Cardiac fibroblast (primary cell): ENCODE measurements at places on chromosomes 5 and 9.
A peak's percentile ranks its signal among the peaks of the same experiment; 100 is the strongest.

GRCh38 chr5:63400079-63400478 is 562.2 kb downstream of the HTR1A start:
- no peak for DNase-seq

DNA sequence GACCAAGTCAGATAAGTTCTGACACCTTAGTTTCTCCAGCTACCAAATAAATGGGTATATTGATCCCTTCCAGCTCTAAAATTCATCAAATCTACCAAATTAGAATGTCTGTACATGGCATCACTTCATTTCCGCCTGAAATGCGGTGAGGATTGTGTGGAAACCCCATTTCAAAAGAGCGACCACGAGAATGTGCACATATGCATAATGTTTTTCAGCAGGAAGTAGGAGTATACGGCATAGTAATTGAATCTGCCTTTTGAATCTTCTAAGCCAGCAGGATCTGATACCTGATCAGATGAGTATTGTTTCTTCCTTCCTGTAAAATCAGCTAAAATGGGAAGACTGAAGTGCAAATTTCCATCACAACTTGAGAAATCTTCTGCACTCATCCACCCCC is 418.6 kb downstream of the TMEM38B start:
- no peak for DNase-seq

DNA sequence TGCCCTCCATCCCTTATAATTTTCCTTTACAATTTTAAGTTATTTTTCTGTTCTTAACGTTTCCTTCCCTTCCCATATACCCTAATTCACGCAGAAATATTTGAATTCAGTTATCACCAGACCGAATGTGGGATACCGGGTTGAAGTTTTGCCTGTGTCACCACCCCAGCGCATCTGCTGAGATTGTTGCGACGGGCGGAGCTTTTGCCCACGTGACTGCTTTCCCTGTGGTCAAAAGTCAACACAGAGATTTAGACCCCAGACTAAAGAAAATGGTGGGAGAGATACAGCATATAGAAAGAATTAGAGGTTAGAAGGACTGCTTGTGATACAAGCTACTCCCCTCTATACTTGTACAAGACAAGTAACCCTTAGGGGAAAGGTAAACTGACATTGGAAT is 326.4 kb upstream of the CTNND2 start:
- no peak for DNase-seq

DNA sequence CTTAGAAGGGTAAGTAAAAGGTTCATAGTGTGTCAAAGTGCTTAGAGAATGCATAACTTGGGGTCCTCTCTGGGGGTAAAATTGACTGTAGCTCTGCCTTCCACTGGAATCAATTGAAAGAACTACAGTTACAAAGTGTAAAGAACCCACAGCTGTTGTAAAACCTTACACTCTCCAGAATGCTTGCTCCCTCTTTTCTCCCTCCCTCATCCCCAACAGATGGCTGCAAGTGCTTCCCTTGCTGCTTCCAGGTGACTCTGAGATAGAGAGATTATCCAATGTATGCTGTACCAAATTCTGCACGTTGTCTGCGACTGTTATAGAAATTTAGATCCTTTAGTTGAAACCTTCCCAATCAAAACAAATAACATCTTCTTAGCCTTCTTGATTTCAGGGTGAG is 126.0 kb downstream of the STK32A start:
- DNase-seq = no peak

- DNase-seq = peak; percentile 32
Observed at GRCh38 chr5:14364096-14364495, 217.5 kb upstream of the OTULINL start.

DNA sequence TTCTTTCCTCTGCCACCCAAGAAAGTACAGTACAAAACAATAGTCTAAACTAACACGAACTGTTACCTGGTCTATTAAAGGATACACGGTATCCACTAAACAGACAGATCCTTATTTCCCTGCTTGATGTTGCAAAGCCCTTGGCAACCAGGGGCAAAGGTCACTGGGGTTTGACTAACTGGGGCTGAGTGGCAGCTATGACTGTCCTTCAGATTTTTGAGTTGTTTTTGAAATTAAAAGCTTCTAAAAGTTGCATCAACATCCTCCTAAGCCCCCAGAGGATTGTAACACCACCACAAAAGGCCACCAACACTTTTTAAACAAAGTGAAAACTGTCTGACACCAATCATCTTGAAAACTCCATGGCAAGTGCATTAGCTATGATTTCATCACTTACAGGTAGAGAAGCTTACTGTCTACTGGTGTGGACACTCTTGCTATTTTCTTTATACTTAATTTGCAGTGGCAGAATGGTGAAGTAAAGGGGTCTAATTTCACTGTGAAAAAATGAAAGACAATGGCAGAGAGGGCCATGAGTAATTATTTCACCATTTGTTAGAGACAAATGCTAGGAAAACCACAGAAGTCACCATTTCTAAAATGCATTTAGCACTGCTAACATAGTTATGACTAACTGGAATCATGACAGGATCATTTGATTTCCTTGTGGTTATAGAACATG is 292.4 kb downstream of the EFNA5 start:
- no peak for DNase-seq

DNA sequence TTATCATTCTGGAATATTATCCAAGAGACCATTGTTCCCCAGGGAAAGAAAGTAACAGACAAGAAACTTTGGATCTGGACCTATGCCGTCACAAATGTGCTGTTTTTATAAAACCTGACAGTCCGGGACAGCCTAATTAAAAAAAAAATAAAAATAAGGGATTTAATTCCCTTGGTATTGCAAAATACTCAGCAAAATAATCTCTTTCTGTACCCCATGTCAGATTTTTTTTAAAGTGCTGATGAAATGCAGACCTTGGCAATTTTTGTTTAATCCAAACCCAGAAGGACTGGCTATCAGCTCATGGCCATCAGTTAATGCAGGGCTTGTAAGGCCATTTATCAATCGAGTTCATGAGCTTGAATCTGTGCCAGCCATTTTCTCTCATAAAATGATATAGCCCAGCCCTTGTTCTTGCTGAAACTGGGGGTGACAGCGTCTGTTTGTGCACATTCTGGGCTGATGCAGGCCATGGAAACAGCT is 162.7 kb upstream of the S1PR3 start:
- peak; percentile 71 for DNase-seq

GRCh38 chr5:135937245-135937911 is 17.4 kb downstream of the LECT2 start:
- no peak for DNase-seq

DNA sequence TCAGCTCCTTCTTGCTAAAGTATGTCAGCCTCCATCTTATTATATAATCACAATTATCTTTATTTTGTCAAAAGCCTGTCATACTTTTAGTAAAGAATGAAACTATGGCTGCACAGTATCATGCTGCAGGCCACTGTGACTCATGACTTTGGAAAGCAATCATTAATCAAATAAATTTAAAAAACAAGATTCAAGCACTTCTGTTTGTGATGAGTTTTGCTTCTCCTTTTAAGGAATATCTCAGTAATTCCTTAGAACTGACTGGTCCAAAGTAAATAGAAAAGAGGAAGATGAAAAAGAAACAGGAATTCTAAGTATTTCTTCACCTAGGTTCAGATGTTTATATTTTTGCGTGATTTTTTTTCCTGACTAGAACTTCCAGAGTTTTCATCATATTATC is 83.1 kb downstream of the EDIL3 start:
- DNase-seq = peak; percentile 49

GRCh38 chr9:108786901-108787689 is 68.7 kb downstream of the ACTL7B start:
- peak; percentile 18 for DNase-seq

DNA sequence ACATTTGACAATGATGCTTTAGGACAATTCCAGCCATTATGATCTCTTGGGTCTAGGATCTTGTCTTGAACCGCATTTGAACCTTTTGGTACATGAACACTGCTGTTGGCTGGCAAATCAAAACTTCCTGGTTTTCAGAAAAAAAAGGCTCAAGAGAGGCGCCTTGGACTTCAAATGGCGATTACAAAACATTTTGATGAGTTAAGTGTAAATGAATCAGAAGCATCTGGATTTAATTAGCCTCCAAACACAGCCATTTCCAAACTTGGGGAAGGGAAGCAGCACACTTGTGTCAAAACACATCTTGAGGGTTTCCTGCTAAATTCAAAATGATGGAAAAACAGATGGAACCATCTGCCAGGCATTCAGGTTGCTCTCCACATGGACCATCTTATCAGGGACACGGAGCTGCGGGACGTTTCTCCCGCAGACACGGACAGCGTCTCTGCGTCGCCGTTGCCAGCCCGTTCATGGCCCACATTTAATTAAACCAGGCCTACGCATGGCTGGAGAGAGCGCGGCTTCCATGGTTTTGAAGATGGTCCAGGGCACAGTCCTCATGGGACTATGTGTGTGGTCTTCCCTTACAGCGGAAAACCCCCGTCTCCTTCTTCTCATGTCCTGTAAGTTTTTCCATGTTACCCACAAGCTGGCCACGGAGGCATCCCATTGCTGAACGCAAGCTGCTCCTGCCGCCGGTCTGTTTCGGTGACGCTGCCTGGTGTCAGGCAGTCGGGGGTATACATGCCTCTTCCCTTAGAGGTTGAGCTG is 55.8 kb upstream of the PTCH1 start:
- DNase-seq = peak; percentile 10

DNA sequence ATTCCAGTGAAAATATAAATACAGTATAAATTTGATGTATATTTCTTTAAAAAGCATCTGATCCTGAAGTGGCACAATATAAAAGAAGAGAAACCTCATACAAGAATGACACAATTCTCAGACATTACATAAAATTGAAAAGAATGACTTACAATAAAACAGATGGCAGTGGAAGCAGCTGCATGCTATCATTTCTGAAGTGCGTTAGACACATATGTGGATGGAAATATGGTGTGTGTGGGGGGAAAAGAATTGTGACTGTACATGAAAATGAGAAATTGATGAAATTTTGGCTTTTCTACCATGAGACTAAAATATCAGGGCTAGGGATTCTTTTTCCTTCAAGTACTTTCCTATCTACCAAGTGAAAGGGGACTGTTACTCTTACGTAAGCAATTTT is 45.9 kb upstream of the CDH18 start:
- DNase-seq = no peak

DNA sequence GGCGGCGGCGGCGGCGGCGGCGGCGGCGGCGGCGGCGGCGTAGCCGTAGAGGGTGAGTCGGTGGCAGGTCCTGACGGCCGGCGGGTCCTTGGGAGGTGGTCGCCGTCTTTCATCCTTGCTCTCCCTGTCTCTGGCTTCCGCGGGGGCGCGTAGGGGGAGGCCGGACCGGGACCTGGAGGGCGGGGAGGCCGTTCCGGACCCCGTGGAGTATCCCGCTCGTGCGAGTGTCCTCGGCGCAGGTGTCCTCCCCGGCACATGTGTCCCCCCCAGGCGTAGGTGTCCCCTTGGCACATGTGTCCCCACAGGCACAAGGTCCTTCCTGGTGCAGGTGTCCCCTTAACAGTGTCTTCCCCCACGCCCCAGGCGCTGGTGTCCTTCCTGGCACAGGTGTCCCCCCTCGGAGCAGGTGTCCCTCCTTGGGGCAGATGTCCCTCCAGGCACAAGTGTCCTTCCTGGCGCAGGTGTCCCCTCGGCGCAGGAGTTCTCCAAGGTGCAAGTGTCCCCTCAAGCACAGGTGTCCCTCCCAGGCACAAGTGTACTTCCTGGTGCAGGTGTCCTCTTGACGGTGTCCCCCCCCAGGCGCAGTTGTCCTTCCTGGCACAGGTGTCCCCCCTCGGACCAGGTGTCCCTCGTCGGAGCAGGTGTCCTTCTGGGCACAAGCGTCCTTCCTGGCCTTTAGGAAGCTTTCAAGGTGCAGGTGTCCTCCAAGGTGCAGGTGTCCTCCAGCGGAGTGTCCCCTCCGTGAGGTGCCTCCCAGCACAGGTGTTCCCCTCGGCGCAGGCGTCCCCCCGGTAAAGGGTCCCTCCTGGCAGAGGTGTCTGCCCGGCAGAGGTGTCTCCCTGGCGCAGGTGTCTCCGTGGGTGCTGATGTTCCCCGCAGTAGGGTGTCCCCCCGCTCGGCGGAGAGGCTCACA is 519 bp downstream of the EXOC3 start:
- DNase-seq = no peak

DNA sequence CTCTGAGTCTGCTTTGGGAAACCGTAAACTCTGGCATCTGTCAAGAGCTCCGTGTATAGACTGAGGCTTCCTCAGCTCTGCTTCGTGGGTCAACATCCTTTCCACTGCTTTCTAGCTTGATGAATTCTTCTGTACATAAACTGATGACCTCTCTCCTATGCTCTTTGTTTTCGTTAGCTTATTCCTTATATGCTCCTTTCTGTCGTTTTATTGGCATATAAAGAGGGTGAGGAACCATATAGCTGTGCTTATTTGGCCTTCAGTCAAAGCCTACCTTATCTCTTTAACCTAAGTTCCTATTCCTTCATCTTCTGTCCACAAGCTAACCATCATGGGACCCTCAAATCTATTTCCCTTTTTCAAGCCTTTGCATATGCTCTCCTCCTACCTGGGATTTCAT is 39.4 kb upstream of the CARTPT start:
- no peak for DNase-seq

DNA sequence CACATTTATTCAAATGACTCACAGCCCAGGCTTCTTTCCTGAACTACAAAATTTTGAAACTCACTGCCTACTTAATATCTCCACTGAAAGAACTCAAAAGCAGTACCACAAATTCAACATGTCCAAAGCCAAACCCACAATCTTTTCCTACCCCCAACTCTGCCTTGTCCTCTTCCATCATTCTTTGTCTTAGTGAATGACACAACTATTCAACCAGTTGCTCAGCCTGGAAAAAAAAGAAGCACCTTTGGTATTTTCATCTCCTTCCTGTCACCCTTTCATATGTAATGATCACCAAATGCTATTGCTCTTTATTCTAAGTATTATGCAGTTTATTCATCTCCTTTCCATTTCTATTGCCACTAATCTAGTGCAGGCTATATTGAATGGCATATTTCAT is 216.3 kb downstream of the TMEM232 start:
- no peak for DNase-seq

DNA sequence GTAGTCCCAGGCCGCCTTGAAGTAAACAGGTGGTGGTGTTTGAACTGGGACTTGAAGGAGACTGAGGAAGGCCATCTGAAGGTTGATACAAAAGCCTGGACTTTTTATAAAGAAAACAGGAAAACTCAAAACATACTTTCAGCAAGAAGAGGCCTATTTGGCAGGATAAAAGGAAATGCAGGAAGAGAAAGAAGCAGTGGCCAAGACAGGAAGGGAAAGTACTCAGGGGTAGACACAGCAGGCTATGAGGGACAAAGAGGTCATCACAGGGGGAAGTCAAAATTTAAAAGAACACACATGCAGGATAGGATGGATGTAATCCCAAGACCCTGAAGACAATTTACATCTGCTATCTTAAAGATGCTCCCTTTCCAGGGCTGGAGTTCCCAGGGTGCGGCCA is 13.0 kb downstream of the TLE1 start:
- no peak for DNase-seq

GRCh38 chr5:122490718-122491117 is 178.7 kb downstream of the SNCAIP start:
- DNase-seq = no peak

DNA sequence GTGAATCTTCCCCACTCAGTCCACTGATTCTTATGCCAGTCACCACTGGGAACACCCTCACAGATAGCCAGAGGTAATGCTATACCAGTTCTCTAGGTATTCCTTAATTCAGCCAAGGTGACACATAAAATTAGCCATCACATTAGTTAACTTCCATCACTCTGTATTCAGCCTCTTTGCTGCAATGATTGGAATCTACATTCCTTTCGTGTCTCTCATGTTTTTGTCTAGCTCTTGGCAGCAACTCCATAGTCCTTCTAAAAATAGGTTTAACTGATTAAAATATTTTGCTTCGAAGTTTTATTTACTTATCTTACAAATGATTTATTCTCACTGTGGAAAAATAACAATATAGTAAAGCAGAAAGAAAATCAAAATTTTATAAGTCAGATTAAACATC is 19.6 kb upstream of the RNF20 start:
- DNase-seq = peak; percentile 19

- DNase-seq = no peak
Observed at GRCh38 chr9:100669968-100670367, 92.1 kb downstream of the CAVIN4 start.
